ENCODE measurements at places on chromosomes 7 and 10. TPM values are rescaled to one million over a fixed set of nuclear protein-coding genes. Genes with fewer than 3 reads are reported as not detected.
A peak's percentile ranks its signal among the peaks of the same experiment; 100 is the strongest.

- peak overlapping the region; percentile 72 for H3K4me3 ChIP-seq
- no peak for DNase-seq
- no peaks in the 10 kb centered on the region for H3K27me3 ChIP-seq
Observed at GRCh38 chr10:96834120-96834519, 2.0 kb downstream of the LCOR start.

- H3K36me3 ChIP-seq, result no peaks in the 10 kb centered on the region
- no peaks in the 10 kb centered on the region for H3K27me3 ChIP-seq
- no peak overlapping the region for H3K27ac ChIP-seq
- peaks cover 31% of the 10 kb centered on the region for H3K4me1 ChIP-seq
Observed at GRCh38 chr10:110310741-110311140, 6.0 kb upstream of the SMNDC1 start.

GRCh38 chr7:50357426-50357825, 52.9 kb downstream of the IKZF1 start:
- peak overlapping the region; percentile 99 for H3K27ac ChIP-seq
- peaks cover 66% of the 10 kb centered on the region for H3K4me1 ChIP-seq
- DNase-seq, result no peak
- H3K27me3 ChIP-seq, result no peaks in the 10 kb centered on the region
- H3K4me3 ChIP-seq, result no peak overlapping the region

DNA sequence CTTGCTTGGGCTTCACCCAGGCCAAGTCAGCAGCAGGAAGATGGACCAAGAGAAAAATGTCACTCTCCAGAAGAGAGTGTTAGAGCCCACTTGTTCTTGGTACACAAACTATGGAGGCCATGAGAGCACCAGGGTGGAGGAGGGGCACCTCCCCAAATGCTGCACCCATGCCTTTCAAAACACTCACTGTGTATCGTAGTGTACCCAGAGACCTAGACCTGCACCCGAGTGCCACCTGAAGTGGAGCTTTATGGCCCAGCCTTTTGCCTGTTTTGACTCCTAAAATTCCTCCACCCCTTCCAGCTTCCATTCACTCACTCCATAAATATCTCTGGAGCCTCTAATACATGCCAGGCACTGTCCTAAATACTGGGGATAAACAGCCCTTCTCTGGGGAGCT, 5.0 kb downstream of the SFTPD start:
- peaks cover 5% of the 10 kb centered on the region for H3K27me3 ChIP-seq
- DNase-seq, result no peak
- no peaks in the 10 kb centered on the region for H3K36me3 ChIP-seq
- H3K27ac ChIP-seq, result no peak overlapping the region

GRCh38 chr7:94237417-94237816, 157.3 kb upstream of the COL1A2 start:
- H3K4me3 ChIP-seq, result no peak overlapping the region
- no peak for DNase-seq
- H3K36me3 ChIP-seq, result no peaks in the 10 kb centered on the region
- H3K4me1 ChIP-seq, result no peaks in the 10 kb centered on the region
- H3K27me3 ChIP-seq, result no peaks in the 10 kb centered on the region

GRCh38 chr7:29565982-29566746, 2.5 kb downstream of the PRR15 start:
- no peaks in the 10 kb centered on the region for H3K36me3 ChIP-seq
- H3K27me3 ChIP-seq, result peaks cover 62% of the 10 kb centered on the region
- peak overlapping the region; percentile 30 for H3K4me3 ChIP-seq
- H3K27ac ChIP-seq, result peak overlapping the region; percentile 31

DNA sequence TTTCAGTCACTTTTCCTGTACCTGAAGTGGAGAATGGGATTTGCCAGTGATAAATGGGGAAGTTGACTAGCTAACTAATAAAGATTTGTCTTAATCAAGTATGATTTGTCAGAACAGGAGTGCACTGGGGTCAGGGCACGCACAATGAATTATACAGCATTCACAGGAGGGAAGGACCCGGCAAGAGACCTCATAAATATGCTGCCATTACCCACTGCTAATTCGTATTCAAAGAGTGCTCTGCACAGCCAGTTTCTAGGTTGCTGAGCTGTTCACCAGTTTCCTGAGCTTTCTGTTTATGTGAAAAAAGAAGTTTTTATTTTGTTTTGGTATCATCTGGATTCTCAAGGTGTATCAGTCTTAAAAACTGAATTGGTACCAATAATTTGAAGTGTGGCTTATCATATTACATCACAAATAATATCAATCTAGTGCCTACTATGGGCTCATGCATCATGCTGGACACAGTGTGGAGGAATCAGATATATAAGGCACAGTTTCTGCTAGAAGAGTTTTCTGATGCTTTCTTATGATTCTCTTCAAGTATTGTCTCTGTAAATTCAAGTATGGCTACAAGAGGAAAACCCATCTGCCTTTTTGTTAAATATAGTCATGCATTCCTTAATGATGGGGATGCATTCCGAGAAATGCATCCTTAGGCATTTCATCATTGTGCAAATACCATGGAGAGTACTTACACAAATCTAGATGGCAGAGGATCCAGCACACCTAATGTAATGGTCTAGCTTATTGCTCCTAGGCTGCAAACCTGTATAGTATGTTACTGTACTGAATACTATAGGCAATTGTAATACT, 202.2 kb downstream of the VTI1A start:
- H3K36me3 ChIP-seq, result peaks cover 3% of the 10 kb centered on the region
- H3K4me1 ChIP-seq, result no peaks in the 10 kb centered on the region
- no peak for DNase-seq
- no peak overlapping the region for H3K27ac ChIP-seq

DNA sequence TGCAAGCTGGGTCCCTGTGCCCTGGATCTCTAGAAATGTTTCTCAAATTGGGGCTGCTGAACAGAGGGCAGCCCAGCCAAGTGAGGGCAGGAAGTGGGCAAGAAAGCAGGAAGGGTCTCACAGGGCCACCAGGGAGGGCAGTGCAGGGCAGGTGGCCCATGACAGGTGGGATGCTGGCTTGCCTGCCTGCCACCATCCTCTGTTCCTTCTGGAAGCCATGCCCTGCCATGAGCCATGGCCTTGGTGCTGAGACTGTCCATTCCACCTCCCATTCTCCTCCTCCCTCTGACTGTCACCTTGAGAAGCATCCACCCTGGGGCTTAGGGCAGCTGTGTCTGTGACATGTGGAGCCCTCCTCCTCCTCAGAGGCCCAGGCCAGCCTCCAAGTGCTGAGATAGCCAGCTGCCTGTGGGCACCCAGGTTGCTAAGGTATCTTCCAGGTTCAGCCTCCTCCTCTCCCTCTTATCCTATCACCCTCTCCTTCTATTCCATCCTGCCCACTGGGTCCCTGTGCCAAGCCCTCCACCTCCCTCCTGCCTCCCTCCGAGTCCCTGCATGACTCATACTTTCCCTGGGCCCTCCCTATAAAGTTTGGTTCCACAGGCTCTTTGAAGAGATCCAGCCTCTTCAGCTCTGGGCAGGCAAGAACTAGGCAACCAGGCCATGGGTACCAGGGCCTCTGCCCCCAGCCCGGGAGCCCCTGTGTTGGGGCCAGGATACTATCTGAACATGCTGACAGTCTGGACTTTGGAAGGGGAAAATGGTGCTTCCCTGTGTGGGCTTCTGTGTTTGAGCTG, 1.3 kb downstream of the VSIR start:
- H3K27me3 ChIP-seq, result peaks cover 6% of the 10 kb centered on the region
- peak overlapping the region; percentile 80 for H3K27ac ChIP-seq
- peak overlapping the region; percentile 61 for H3K4me3 ChIP-seq
- peaks cover 94% of the 10 kb centered on the region for H3K4me1 ChIP-seq

DNA sequence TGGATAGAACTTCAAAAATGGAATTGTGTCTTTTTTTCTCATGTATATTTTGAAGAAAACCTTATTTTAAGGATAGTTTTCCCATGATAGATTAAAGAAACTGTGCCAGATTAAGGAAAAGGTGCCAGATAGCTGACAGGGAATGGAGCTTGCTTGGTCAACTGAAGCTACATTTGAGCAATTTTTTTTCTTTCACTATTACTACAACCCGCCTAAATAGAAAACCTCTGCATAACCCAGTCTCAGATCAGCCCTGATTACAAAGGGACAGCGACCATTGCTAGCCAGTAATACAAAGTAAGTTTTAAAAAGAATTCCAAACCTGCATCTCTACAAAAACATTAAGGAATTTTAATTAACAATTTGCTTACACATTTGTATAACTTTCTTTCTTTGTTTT, 1123.4 kb upstream of the LRRTM3 start:
- no peak for DNase-seq
- H3K36me3 ChIP-seq, result no peaks in the 10 kb centered on the region
- H3K4me3 ChIP-seq, result no peak overlapping the region
- H3K27ac ChIP-seq, result no peak overlapping the region
- no peaks in the 10 kb centered on the region for H3K4me1 ChIP-seq

- no peak overlapping the region for H3K4me3 ChIP-seq
- H3K4me1 ChIP-seq, result no peaks in the 10 kb centered on the region
- no peak overlapping the region for H3K27ac ChIP-seq
Observed at GRCh38 chr10:131778842-131779241, 122.0 kb upstream of the PPP2R2D start.

ZYX gene
- 113 TPM for polyA plus RNA-seq

TAF5 gene
- 5.1 TPM for polyA plus RNA-seq

WASHC2A gene
- polyA plus RNA-seq, result 32.2 TPM

CYP2C18 gene
- 0.68 TPM for polyA plus RNA-seq

TRIP6 gene
- 26.1 TPM for polyA plus RNA-seq

VAX1 gene
- polyA plus RNA-seq, result 0.02 TPM

DNA sequence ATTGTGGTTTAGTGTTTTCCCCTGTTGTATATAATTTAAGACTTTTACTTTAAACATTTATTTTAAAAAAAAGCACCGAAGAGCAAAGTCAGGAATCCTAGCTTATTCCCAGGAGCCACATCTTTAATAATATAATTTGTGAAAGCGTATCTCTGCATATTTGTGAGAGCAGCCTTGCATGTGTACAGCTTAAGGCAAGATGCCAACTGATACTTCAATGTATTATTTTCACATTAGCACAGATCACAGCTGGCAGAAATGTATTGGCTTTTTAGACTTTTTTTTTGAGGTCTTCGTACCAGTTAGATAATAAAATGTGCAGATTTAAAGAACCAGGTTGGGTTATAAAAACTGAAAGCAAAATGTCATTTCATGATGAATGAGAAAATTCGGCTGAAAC, 845.7 kb upstream of the POT1 start:
- no peaks in the 10 kb centered on the region for H3K4me1 ChIP-seq
- H3K27me3 ChIP-seq, result no peaks in the 10 kb centered on the region

DNA sequence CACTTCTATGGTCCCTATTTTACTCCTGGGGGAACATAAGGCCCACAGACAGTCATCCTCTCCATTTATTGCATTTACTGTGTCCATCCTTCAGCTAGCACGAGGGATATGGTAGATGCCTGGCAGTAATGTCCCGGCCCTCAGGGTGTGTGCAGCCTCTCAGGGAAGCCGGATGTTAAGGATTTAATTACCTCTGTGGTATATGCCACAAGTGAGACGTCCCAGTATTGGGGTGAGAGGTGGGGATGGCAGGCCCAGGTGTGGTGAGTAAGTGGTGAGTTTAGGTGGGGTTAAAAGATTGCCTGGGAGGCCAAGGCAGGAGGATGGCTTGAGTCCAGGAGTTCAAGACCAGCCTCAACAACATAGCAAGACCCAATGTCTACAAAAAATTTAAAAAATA, 144.9 kb downstream of the SH3PXD2A start:
- no peak for DNase-seq
- no peaks in the 10 kb centered on the region for H3K4me1 ChIP-seq
- H3K27ac ChIP-seq, result no peak overlapping the region
- no peaks in the 10 kb centered on the region for H3K27me3 ChIP-seq

GRCh38 chr10:61943674-61944378, 42.3 kb downstream of the ARID5B start:
- DNase-seq, result peak; percentile 59
- H3K4me3 ChIP-seq, result no peak overlapping the region
- no peaks in the 10 kb centered on the region for H3K27me3 ChIP-seq
- peaks cover 55% of the 10 kb centered on the region for H3K36me3 ChIP-seq

LRRC18 gene
- 0.07 TPM for polyA plus RNA-seq

GRCh38 chr7:55261386-55261770, 103.8 kb upstream of the LANCL2 start:
- H3K27me3 ChIP-seq, result no peaks in the 10 kb centered on the region
- H3K4me1 ChIP-seq, result no peaks in the 10 kb centered on the region
- DNase-seq, result no peak
- no peak overlapping the region for H3K4me3 ChIP-seq
- H3K27ac ChIP-seq, result no peak overlapping the region
- H3K36me3 ChIP-seq, result no peaks in the 10 kb centered on the region

- no peaks in the 10 kb centered on the region for H3K27me3 ChIP-seq
- peaks cover 11% of the 10 kb centered on the region for H3K36me3 ChIP-seq
- no peak overlapping the region for H3K27ac ChIP-seq
- DNase-seq, result no peak
- H3K4me3 ChIP-seq, result no peak overlapping the region
Observed at GRCh38 chr7:152344253-152344652, 91.5 kb downstream of the KMT2C start.

DNA sequence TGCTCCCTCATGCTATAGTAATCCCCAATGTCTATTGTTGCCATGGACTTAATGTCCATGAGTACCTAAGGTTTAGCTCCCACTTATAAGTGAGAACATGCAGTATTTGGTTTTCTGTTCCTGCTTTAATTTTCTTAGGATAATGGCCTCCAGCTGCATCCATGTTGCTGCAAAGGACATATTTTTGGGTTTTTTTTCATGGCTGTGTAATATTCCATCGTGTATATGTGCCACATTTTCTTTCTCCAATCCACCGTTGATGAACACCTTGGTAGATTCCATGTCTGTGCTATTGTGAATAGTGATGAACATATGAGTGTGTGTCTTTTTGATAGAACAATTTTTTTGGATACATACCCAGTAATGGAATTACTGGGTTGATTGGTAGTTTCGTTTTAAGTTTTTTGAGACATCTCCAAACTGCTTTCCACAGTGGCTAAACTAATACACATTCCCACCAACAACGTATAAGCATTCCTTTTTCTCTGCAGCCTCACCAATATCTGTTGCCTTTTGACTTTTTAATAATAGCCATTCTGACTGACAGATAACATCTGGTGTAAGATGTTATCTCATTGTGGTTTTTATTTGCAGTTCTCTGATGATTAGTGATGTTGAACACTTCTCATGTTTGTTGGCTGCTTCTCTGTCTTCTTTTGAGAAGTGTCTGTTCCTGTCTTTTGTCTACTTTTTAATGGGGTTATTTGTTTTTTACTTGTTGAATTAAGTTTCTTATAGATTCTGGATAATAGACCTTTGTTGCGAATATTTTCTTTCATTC, 68.8 kb upstream of the IFRD1 start:
- H3K36me3 ChIP-seq, result no peaks in the 10 kb centered on the region
- no peak overlapping the region for H3K4me3 ChIP-seq
- no peaks in the 10 kb centered on the region for H3K27me3 ChIP-seq
- no peak overlapping the region for H3K27ac ChIP-seq
- DNase-seq, result no peak

NPSR1 gene
- polyA plus RNA-seq, result 0.23 TPM

- no peaks in the 10 kb centered on the region for H3K4me1 ChIP-seq
- H3K4me3 ChIP-seq, result no peak overlapping the region
- no peaks in the 10 kb centered on the region for H3K27me3 ChIP-seq
- no peak for DNase-seq
- no peak overlapping the region for H3K27ac ChIP-seq
- H3K36me3 ChIP-seq, result peaks cover 97% of the 10 kb centered on the region
Observed at GRCh38 chr7:98956469-98956868, 78.1 kb downstream of the TRRAP start.

TFPI2 gene
- 21.3 TPM for polyA plus RNA-seq

- H3K27me3 ChIP-seq, result no peaks in the 10 kb centered on the region
- DNase-seq, result no peak
- no peak overlapping the region for H3K4me3 ChIP-seq
- no peaks in the 10 kb centered on the region for H3K4me1 ChIP-seq
Observed at GRCh38 chr10:129191797-129192196, 275.2 kb upstream of the MGMT start.
